ENCODE measurements at places on chromosomes 1 and 21.

DNA sequence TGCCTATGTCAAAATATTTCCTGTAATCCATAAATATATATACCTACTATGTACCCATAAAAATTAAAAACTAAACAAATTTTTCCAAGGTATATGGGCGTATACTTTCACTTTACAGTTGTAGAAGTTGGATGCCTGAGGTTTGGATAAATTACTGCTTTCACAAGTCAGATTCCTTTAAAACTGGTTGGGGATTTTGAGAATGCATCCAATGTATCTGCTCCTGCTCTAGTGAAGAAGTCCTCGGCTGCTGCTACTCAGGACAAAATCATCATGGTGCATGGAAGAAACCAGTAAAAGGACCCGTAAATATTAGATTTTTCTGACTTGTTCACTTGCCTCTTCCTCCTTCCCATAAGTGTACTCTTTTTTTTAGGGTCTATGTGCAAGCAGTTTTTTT lies 841.1 kb downstream of the USP25 start:
- DNase-seq, result no peak

DNA sequence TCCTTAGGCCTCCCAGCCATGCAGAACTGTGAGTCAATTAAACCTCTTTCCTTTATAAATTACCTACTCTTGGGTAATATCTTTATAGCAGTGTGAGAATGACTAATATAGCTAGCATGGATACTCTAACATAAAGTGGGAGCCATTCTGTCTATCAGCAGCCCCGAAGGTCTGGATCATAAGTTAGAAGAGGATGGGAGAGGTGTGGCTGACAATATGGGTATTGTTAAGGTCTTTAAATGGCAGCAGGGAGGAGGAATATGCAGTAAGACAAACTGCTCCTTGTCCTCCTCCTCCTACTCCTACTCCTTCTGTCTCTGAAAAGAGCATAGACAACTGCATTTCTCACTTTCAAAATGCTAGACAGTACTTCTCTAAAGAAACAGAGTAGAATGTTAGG lies 214.0 kb upstream of the C1orf87 start:
- no peak for DNase-seq

DNA sequence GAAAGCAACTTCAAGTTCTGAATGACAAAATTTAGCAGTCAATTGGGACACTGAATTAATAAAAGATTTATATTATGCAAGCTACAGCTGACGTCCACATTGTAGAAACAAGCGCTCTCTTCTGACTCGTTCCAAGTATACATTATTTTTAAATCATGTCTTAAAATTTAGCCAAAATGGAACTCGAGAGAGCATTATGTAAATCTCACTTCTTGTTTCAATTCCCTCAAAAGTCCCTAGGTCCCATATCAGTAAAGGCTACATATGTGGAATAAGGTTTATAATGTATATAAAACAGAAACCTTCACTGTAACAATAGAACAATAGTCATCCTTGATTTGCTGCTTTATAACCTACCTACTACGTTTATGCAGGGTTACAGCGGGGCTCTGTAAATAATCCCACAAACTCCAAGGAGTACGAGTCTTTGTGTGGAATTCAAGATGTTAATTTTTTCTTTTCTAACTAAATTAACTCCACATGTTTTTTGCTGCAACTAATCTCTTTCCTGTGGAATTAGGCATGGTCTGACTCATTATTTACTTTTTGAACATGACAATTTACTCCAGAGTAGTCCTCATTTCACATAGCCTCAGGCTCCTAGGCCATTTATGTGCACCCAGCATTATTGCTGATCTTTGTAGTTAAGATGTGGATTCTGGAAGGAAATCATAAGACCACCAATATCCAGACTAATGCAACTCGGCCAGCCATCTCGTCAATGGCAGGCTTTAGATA lies 785.1 kb downstream of the LTN1 start:
- DNase-seq, result no peak

GRCh38 chr1:108862698-108863477 lies 6.0 kb upstream of the AKNAD1 start:
- DNase-seq, result no peak

- DNase-seq, result no peak
Observed at GRCh38 chr1:150601540-150601939, 22.1 kb upstream of the MCL1 start.

GRCh38 chr1:27403931-27404330 lies 11.5 kb downstream of the GPR3 start:
- no peak for DNase-seq

- no peak for DNase-seq
Observed at GRCh38 chr1:208238710-208239472, 5.3 kb downstream of the PLXNA2 start.

GRCh38 chr1:53697721-53698383 lies 41.1 kb downstream of the GLIS1 start:
- DNase-seq, result no peak

DNA sequence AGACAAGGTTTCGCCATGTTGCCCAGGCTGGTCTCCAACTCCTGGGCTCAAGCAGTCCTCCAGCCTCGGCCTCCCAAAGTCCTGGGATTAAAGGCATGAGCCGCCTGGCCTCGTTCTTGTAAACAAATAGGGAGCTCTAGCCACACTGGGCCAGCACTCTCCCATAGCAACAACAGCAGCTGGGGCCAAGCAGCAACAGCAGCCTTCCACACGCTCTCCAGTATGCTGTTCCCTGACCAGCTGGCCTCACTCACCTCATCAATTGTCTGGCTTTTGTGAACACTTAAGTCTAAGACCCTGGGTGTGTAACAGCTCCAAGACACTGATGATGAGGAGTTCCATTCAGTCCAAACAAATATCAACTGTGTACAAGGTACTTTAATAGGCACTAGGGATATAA lies 16.9 kb upstream of the GLIS1 start:
- DNase-seq, result no peak

- DNase-seq, result no peak
Observed at GRCh38 chr1:12161324-12161661, 5.5 kb upstream of the TNFRSF1B start.

DNA sequence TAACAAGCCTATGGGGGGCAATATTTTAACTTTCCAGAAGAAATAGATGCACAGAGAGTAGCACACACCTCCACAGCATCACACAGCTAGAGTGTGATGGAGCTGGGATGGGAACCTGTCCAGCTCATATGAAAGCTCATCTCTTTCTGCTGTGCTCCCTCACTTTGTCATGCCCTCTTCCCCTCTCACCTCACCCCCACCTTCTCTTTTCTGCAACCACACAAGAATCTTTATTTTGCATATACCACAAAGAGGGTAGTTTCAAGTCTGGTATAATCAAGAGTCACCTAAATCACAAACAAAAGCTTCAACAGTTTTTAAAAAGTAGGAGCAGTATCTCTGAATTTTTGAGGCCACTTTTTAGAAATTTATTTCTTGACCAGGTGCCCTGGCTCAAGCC lies 22.6 kb downstream of the FOXD2 start:
- no peak for DNase-seq

GRCh38 chr1:17135530-17135929 lies 16.3 kb upstream of the PADI2 start:
- no peak for DNase-seq

GRCh38 chr1:114997510-114998289 lies 31.9 kb upstream of the TSHB start:
- no peak for DNase-seq

DNA sequence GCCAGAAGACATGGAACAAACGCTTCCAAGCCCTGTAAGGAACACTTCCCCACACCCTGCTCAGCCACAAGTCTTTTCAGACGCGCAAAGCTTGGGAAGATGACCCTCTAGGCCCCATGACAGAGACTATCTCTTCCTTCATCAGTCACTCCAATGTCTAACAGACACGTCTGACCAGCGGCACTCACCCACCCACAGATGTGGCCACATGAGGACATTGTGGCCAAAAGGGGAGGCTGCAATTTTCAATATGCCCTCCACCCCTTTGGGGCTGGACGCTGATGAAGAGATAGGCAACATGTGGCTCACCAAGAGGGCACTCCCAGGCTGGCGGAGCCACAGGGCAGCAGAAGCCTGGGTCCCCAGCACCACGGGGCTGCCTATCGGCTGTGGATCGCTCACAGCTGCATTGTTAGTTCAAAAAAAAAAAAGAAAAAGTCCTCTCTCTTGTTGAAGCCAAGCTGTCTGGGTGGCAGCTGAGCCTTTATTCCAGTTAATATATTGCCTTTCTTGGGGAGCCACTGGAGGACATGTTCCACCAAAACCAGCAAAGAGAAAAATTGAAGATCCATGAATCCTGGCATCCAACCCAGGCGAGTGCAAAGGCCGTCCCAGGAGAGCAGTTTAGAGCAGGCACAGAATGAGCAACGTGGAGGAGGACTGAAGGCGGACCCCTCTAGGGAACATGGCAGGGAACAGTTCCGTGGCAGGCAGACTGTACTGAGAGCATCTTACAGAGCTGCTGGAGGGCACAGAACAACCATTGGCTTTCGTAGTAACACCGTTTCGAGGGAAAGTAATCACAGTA lies 52.7 kb upstream of the GPR153 start:
- no peak for DNase-seq

DNA sequence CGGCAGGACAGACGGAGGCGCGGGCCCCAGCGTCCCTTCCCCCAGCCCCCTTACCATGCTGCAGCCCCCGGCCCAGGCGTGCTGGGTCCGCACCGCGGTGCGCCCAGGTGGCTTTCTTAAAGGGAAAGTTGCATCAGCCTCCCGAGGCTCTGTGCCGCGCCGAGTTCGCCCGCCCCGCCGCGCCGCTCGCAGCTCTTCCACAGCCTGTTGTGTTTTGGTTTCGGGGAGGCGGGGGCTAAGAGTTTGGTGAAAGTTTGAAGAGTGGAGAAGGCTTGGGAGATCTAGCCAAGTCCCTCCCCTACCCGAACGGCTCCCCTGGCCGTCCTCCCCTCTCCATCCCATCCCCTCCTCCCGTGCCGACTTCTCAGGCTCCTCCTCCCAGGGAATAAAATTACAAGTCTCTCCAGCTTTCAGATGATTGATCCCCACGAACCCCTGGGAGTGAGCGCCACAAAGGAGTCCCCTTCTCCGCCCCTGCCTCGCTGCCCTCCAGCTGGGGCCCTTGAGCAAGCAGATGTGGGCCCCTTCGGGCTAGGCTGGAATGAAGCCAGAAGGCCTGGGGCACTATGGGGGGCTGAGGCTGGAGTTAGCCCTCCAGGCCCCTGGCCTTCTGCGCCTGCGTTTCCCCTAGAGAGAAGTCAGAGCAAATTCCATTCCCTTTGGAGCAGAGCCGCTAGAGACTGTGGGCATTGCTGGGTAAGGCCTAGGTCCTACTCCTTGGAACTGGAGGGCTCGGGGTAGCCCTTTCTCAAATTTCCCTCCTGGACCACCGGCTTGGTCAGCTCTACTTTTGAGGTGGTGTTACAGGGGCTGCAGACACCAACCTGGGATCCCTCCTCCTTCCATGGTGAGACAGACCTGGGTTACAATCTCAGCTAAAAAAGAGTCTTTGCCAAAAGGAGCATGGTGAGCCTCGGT lies at the start of gene SLC6A9:
SLC6A9 (minus strand) TSS at position 211 of the 918 bp plus-strand sequence. CDS start 7,185 bp downstream, outside the sequence.
- DNase-seq, result peak; percentile 55

- DNase-seq, result no peak
Observed at GRCh38 chr1:204499511-204500468, 5.2 kb upstream of the PIK3C2B start.

- DNase-seq, result no peak
Observed at GRCh38 chr1:172019976-172020375, 178.7 kb downstream of the DNM3 start.

DNA sequence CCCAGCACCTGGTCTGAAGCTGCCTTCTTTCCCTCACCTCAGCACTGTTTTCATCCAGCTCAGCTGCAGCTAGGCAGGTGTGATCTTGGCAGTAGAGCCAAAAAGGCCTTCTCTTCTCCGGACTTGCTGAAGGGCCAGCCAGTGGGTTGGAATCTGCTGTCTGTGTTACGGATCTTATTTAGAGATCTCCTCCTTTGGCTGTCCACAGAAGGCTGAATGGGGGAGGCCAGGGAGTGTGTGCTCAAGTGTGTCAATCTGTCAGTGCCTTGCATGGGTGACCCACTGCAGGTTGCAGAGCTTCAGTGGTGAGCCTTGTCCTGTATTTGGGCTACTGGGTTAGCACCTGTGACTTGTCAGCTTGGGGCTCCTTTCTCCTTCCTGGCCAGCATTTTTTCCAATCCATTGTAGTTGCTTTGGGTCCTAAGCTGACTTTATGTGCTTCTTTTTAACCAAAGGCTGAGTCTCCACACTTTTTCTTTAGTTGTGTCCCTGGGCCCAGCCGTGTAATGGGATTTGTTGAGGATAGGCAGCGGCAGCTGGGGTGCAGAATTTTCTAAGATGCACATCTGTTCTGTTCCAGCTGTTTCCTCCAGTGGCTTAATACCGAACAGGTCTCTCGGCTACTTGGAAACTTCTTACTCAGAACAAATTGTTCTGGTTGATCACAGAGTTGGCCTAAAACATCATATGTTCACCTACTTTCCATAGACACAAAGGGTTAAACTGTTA lies 126.8 kb downstream of the PEX14 start:
- DNase-seq, result no peak

- no peak for DNase-seq
Observed at GRCh38 chr1:62327360-62328055, 8.3 kb upstream of the KANK4 start.

GRCh38 chr21:42062236-42063022 lies 8.7 kb upstream of the UMODL1 start:
- peak; percentile 77 for DNase-seq

GRCh38 chr1:92203105-92203504 lies 14.6 kb upstream of the C1orf146 start:
- no peak for DNase-seq

DNA sequence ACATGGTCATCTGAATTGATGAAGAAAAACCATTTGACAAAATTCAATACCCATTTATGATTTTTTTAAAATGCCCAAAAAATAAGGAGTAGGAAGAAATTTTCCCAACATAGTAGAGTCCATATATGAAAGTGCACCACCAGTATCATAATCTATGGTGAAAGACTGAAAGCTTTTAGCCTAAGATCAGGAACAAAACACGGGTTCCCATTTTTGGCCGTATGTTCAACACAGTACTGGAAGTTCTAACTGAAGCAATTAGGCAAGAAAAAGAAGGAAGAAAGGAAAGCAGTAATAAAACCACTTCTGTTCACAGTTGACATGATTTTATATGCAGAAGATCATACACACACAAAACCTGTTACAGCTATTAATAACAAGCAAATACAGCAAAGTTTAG lies 227.8 kb upstream of the RAB4A start:
- DNase-seq, result no peak

DNA sequence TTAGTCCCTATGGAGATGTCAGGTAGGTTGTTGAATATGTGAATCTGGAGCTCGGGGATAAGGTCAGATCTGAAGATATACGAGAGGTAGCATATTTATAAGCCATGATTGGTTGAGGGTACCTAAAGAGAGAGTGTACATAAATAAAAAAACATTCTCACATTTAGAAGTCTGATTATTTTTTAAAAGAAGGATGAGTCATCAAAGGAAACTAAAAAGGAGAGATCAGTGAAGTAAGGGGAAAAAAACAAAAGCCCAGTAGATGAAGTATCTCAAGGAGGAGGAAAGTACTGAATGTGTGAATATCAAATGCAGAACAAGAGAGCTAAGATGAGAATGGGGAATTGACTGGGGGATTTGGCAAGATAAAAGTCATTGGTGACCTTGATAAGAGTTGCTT lies 15.7 kb upstream of the ANGPTL1 start:
- no peak for DNase-seq

- DNase-seq, result no peak
Observed at GRCh38 chr1:220828179-220828490, 41.4 kb downstream of the MTARC1 start.

GRCh38 chr1:228502522-228502921 lies 15.3 kb downstream of the RNF187 start:
- DNase-seq, result no peak

Data from stimulated activated CD4-positive, alpha-beta T cell treated with anti-CD3 and anti-CD28 coated beads, Interleukin-15, amount 100 ng/mL, for 1 hour (primary cell).